Tibial artery (tissue), 4 donors: ENCODE measurements at places on chromosomes 5 and 9.

GRCh38 chr5:67960939-67961338 lies 254.6 kb upstream of the PIK3R1 start:
- no peak overlapping the region for H3K27ac ChIP-seq
- H3K4me1 ChIP-seq = no peaks in the 10 kb centered on the region
- no peaks in the 10 kb centered on the region for H3K27me3 ChIP-seq
- no peak overlapping the region for H3K4me3 ChIP-seq
- no peak for DNase-seq

- H3K27me3 ChIP-seq = no peaks in the 10 kb centered on the region
- H3K4me1 ChIP-seq = no peaks in the 10 kb centered on the region
- no peak overlapping the region for H3K27ac ChIP-seq
- peaks cover 98% of the 10 kb centered on the region for H3K36me3 ChIP-seq
- no peak for DNase-seq
- no peak overlapping the region for H3K4me3 ChIP-seq
These were observed 99.0 kb downstream of the GAPVD1 start for GRCh38 chr9:125360601-125361000.

DNA sequence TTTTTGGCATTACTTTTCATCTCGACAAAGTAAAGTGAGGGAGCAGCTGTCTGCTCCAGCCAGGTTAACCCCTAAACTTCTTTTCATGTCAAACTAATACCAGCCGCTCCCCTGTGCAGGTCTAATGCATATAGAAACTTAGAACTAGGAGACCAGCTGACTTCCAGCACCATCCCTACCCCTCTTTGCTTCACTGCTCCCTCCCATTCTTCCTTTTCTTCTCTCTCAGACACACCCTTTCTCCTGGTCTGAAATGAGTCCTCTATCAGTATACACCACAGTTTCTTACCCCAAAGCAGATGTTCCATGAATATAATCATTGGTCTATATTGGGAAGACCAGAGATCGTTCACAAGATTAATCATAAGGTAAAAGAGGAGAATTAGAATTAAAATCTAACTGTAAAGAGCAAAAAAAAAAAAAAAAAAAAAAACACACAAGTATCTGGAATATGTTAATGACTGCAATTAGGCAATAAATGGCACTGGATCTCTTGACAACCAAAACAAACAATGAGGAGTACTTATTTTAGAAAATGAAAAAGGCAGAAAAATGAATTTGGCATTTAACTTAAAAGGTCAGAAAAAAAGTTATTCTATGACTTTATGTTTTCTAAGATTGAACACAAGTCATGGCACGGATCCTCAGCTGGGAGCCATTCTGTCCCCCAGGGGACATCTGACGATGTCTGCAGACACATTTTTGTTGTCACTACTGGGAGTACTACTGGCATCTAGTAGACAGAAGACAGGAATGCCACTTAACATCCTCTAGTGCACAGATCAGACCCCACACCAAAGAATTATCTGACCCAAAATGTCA lies 209.8 kb downstream of the PJA2 start:
- H3K4me3 ChIP-seq = no peak overlapping the region
- H3K36me3 ChIP-seq = no peaks in the 10 kb centered on the region
- H3K27ac ChIP-seq = no peak overlapping the region
- no peaks in the 10 kb centered on the region for H3K4me1 ChIP-seq
- no peak for DNase-seq

GRCh38 chr5:84125216-84125615 lies 259.5 kb downstream of the EDIL3 start:
- H3K4me3 ChIP-seq = no peak overlapping the region
- H3K36me3 ChIP-seq = no peaks in the 10 kb centered on the region

- H3K27me3 ChIP-seq = peaks cover 98% of the 10 kb centered on the region
- no peak overlapping the region for H3K27ac ChIP-seq
- peaks cover 67% of the 10 kb centered on the region for H3K4me1 ChIP-seq
These were observed 607 bp downstream of the BARX1 start for GRCh38 chr9:93954434-93955061.

GRCh38 chr9:77933019-77933418 lies 98.6 kb downstream of the GNAQ start:
- no peak overlapping the region for H3K27ac ChIP-seq
- no peak overlapping the region for H3K4me3 ChIP-seq
- DNase-seq = no peak
- peaks cover 7% of the 10 kb centered on the region for H3K4me1 ChIP-seq

DNA sequence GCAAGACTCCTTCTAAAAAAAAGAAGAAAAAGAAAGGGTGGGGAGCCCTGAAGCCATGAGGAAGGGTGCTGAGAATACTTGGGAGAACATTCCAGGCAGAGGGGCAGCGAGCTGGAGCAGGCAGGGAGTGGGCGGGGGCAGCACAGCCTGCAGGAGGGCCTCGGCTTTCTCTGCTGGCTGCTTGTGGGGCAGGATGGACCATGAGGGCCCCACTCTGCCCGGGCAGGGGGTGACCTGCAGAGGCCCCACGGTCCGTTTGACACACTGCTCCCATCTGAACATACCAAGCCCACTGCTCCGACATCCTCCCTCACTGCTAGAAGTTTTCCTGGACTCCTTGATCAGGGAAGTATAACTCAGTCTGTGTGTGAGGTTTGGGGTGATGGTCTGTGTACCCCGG lies 11.7 kb upstream of the NUP214 start:
- H3K4me1 ChIP-seq = no peaks in the 10 kb centered on the region
- H3K27me3 ChIP-seq = no peaks in the 10 kb centered on the region
- no peak overlapping the region for H3K27ac ChIP-seq
